Stromal cell of bone marrow (primary cell): ENCODE measurements at places on chromosomes 13 and 19.

DNA sequence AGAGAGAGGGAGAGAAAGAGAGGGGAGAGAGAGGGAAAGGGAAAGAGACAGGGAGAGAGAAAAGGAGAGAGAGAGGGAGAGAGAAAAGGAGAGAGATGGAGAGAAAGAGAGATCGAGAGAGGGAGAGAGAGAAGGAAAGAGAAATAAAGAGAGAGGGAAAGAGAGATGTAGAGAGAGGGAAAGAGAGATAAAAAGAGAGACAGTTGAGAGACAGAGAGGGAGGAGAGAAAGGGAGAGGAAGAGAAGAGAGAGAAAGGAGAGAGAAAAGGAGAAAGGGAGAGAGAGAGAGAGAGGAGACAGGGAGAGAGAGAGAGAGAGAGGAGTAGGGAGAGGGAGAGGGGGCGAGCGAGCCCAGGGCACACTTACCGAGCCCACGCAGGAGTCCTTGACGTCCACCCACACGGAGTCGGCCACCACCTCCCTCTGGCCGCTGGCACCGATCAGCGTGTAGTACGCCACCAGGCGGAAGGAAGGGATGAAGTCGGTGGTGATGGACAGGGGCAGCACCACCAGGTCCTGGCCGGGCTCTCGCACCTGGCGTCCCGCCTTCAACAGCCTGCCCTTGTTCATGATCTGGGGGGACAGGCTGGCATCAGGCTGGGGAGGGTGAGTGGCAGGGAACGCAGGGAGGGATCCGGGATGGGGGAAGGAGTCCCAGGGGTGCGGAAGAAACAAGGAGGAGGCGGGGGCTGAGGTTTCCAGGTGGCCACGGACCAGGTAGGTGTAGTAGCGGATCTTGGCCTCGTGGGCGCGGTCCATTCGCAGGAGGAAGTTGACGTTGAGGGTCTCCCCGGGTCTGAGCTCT lies 10.0 kb downstream of the C3 start:
- no peak for DNase-seq

GRCh38 chr19:39297931-39298634 lies 1.9 kb downstream of the IFNL1 start:
- DNase-seq = no peak

GRCh38 chr13:48829536-48829935 lies 146.2 kb upstream of the FNDC3A start:
- DNase-seq = no peak

DNA sequence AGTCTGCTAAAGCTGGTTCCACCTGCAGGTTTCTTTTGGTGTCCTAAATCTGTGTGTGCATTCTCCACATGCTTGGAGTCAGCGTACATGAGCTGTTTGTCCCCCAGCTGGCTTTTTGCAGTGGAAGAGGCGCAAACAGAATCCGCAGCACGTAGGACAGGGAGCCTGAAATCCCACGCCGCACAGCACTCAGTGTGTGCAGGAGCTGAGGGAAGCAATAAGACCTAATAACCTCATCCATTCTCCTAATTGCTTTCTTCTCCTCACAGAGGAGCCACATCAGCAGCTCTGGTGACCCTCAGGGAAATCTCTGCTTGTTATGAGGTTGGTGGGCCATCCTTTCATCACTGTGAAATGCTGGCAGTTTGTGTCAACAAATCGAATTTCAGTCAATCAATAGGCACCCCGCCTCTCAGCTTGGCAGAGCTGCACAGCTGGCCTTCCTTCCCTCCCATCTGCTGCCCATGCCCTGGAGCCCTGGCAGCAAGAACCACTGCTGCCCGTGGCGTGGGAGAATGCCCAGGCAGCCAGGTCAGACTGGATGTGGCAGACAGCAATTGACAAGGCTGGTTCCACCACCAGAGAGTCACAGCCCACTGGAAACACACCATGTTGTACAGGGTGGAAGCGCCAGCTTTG lies 136.7 kb downstream of the ZDHHC20 start:
- DNase-seq = no peak

DNA sequence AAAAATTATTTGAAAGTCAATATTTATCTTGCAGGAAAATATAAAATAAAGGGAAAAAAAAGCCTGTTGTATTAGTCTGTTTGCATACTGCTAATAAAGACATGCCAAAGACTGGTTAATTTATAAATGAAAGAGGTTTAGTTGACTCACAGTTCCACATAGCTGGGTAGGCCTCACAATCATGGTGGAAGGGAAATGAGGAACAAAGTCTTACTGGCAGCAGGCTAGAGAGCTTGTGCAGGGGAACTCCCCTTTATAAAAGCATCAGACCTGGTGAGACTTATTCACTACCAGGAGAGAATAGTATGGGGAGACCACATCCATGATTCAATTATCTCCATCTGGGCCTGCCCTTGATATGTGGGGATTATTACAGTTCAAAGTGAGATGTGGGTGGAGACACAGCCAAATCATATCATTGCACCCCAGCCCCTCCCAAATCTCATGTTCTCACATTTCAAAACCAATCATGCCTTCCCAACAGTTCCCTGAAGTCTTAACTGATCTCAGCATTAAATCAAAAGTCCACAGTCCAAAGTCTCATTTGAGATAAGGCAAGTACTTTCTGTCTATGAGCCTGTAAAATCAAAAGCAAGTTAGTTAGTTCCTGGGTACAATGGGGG lies 1416.5 kb upstream of the SPRY2 start:
- DNase-seq = no peak

- no peak for DNase-seq
Observed at GRCh38 chr13:97238432-97238831, 16.3 kb downstream of the MBNL2 start.

DNA sequence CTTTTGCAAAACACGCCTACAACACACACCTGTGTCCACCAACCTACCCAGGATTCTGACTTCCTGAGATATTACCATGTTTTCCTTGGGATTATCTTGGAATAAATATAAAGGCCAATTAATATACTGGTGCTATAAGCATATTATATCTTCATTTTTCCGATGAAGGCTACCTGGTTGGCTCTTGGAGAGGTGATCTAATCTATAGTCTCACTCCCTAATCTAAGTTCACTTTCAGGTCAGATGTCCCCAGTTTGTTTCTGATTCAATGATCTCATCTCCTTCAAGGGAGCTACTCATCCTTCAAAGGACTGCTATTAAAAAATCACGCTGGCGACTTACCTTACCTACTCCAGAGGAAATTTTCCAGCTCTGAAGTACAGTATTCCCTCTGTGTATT lies 517.5 kb downstream of the KLF5 start:
- no peak for DNase-seq

GRCh38 chr13:99656092-99656745 lies 154.9 kb downstream of the TM9SF2 start:
- peak; percentile 50 for DNase-seq

DNA sequence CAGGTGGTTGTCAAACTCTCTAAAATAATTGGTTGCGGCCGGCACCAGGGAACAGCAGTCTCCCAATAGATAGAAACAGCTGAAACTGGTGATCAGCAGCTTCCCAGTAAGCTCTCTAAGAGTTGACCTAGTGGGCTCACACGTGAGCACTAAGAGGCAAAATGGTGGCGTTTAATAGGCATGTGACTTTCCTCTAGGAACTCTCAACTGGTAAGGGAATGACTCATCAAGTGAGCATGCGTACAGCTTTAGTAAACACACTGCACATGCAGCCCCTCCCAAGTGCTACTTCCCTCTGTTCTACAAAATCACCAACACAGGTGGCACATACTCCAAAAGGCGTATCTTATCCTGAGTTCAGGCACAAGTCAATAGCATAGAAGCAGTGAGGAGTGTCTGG lies 41.7 kb downstream of the TNFSF11 start:
- DNase-seq = no peak

GRCh38 chr13:114179087-114179658 lies at the start of gene CFAP97D2:
Gene CFAP97D2, plus strand, starts transcription at chr13:114179257. Its CDS starts 74 bp downstream, at chr13:114179331.
- no peak for DNase-seq

DNA sequence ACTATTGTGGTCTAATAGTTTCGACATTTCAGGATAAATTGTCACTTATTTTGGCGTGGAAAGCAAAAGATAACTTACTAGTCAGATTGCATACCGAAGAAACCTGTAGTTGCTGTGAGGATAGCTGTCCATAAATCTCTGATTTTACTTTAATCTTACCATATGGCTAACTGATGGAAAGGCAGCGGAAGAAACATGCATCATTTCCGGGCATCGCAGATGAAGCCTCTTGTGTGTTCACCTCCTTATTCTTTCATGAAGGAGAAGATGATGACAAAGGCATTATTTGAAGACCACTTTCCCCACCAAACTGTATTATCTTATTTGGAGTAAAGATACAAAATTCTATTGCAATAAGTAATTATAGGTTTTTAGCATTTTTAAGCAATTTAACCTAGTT lies 763.6 kb upstream of the SLITRK6 start:
- DNase-seq = no peak

GRCh38 chr13:77745784-77746183 lies 48.3 kb downstream of the SLAIN1 start:
- no peak for DNase-seq

- no peak for DNase-seq
Observed at GRCh38 chr13:66774046-66774445, 456.1 kb downstream of the PCDH9 start.

DNA sequence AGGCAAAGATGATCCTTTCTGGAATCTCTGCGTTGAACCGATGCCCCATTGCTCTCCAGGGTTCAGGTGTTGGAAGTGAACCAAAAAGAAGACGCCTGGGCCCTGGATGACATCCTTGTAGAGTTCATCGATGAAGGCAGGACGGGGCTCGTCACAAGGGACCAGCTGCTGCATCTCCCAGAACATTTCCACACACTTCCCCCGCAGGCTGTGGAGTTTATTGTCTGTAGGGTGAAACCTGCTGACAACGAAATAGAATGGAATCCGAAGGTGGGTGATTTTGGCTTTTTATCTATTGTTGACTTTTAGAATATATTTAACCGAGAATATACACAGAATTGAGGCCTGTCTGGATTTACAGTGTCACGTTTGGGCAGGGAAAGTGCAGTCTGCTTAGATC lies 58.4 kb downstream of the SLC7A9 start:
- no peak for DNase-seq

- no peak for DNase-seq
Observed at GRCh38 chr13:45448965-45449559, 15.7 kb upstream of the COG3 start.

DNA sequence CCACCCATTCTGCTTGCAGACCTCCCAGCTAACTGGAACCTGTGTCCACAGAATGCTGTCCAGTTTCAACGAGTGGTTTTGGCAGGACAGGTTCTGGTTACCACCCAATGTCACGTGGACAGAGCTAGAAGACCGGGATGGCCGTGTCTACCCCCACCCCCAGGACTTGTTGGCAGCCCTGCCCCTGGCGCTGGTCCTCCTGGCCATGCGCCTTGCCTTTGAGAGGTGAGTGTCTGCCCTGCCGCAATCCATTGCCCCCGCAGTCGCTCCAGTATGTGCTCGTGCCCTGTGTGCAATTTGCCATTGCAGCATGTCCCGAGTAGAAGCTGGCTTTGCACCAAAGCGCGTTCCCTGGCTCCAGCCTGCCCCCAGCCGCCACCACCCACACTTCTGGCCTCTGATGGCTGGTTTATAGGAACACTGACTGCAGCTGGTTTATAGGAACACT lies 41.9 kb downstream of the CERS4 start:
- DNase-seq = peak; percentile 36

DNA sequence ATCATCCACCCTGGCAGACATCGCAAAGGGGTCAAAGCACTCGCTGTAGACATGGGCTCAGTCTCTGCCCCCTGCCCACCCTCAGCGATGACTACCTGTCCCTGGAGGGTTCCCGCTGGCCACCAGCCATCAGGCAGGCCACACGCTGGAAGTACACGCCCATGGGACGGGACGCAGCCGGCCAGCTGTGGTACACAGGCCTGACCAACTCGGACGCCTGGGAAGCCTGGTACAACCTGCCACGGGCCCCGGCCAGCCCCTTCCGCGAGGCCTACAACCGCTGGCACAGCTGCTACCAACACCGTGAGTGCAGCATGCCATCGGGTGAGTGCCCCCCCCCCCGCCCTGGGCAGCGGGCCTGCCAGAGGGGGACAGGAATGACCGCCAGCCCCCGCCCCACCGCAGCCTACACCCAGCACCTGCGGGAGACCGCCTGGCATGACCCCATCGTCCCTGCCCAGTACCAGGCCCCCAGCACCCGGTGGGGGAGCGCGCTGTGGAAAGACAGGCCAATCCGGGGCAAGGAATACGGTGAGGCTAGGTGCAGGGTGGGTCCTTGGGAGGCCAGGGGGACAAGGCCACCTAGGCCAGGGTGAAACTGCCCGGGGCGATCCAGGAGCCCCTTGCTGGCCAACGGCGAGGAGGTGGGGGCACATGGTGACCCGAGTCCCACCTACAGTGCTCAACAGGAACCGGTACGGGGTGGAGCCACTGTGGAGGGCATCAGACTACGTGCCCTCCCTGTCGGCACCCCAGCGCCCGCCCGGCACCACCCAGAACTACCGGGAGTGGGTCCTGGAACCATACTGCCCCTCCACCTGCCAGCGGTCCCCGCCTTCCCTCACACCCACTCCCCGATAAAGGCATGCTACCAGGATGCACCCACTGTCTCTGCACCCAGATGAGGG lies 4.4 kb downstream of the TEKTIP1 start:
- DNase-seq = no peak

- DNase-seq = no peak
Observed at GRCh38 chr13:95120650-95121049, 180.6 kb downstream of the ABCC4 start.

- DNase-seq = peak; percentile 47
Observed at GRCh38 chr13:48580185-48580803, 47.4 kb upstream of the RCBTB2 start.

DNA sequence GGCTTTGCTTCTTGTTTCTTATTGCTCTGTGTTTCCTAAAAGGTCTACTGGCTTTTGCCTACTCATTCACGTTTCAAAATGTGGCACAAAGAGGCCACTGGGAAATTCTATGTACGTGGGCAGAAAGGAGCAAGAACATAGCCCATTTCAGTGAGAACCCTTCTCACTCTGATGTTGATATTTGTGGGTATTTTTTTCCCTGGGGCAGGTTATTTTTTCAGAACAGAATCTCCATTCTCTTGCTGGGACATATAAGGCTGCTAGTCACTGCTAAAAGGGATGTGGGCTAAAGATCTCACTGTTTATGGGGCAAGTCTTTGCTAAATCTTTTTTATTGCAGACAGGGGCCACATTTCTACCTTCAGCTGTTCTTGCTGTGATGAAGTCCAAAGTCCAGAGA lies 27.1 kb downstream of the EDNRB start:
- no peak for DNase-seq

GRCh38 chr19:11390933-11391680 lies 7.0 kb upstream of the EPOR start:
- DNase-seq = no peak

GRCh38 chr13:85828094-85828684 lies 29.0 kb upstream of the SLITRK6 start:
- peak; percentile 3 for DNase-seq

DNA sequence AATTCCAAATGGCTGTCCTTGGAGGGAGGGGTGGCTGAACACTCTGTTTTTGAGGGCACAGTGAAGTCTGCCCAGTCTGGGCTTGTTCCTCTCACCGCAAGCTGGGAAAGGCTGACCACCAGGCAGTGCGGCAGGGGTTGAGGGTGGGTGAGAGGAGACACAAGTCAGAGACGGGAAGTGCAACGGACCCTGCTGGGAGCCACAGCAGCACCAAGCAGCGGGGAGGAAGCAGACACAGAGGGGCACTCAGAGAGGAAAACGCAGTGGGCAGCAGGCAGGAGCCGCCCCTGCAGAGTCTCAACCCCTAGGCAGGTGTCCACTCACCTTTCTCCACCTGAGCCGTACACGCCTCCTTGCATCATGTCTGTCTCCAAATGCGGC lies 15.6 kb downstream of the AKAP8L start:
- DNase-seq = no peak

GRCh38 chr13:31540281-31540680 lies 199.0 kb upstream of the RXFP2 start:
- DNase-seq = no peak
